NCI-H748 treated with DMSO at 0.1 percent for 48 hours (cell line): ENCODE measurements at places on chromosomes 12 and 14.

DNA sequence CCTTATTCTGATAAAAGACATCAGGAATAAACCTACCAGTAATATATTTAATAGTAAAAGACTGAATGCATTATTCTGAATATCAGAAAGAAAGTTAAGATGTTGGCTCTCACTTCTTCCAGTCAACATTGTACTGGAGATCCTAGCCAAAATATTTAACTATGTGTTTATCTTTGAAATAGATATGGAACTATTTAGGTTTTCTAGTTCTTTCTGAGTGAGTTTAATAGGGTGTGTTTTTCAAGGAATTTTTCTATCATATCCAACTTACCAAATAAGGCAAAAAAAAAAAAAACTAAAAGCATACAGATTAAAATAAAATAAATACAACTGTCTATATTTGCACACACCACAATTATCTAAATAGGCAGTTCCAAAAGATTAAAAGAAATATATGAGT, 478.9 kb upstream of the LMO3 start:
- DNase-seq, result no peak

DNA sequence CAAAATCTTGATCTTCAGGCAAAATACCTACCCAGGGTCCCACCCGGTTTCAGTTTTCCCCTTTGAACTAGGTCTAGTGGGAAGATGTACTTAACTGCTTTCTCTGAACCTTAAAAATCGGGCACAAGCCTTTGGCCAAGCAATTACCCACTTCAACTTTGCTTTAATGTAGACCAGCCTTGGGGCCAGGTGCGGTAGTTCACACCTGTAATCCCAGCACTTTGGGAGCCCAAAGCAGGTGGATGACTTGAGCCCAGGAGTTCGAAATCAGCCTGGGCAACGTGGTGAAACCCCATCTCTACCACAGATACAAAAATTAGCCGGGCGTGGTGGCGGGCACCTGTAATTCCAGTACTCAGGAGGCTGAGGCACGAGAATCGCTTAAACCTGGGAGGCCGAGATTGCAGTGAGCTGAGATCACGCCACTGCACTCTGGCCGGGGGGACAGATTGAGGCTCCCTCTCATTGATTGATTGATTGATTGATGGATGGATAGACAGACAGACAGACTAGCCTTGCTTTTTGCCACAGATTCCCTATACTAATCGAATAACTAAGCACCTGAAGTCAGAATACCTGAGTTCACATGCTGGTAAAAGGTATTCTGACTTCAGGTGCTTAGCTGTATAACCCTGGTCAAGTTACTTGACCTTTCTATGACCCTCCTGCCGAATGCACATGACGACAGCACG, 1.9 kb downstream of the CLIP1 start:
- DNase-seq, result no peak

DNA sequence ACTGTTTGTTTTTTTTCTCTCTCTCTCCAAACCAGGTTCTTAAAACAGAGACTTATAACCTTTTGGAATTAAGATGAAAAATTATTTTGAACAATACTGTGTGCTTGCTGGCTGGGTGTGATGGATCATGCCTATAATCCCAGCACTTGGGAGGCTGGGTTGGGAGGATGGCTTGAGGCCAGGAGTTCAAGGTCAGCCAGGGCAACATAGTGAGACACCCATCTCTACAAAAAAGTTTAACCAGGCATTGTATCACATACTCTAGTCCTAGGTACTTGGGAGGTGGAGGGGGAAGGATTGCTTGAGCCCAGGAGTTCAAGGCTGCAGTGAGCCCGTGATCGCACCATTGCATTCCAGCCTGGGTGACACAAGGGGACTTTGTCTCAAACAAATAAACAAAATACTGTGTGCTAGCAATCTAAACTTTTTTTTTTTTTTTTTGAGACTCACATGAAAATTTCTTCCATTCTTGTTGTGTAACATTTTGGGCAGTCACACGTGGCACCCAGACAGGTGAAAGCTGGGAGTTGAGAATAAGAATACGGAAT, 379.6 kb downstream of the ETNK1 start:
- DNase-seq, result no peak

- no peak for DNase-seq
Measured at GRCh38 chr12:89041078-89041477, 311.2 kb downstream of the DUSP6 start.

GRCh38 chr12:49470986-49471385, 67.8 kb upstream of the KCNH3 start:
- no peak for DNase-seq

DNA sequence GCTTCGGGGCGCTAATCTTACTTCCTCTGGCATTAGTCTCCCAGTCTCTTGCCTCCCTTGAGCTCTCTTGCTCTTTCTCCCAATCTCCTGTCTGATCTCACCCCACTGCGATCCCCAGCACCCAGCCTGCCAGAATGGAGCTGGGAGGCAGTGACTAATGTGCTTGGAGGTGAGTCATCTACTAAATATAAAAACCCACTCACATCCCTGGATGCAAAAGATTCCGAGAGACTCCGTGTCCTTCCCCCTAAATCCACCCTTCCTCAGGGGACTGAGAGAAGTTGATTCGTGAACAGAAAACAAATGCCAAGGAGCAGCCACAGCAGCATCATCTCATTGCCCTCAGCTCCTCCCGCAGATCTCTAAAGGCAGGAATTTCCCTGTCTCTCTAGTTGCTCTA, 45.7 kb upstream of the KCNA5 start:
- DNase-seq, result no peak

DNA sequence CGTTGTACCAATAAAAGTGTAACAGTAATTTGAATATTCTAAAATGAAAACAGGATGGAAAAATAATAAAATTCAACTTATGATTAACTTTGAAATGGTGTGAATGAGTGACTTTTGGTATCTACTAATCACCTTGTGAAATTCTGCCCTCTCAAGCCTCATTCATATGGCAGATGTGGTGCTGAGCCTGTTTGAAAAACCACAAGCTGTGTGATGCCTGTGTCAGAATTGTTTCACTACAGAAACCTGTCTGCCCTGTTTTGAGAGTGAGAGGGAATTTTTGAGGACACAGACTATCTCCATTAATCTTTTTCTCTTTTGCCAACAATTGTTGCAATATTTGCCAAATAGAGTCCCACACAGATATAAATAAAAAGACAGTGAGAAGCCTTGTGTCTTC, 3.9 kb upstream of the RNU6-7 start:
- no peak for DNase-seq

- no peak for DNase-seq
Measured at GRCh38 chr12:47271800-47272239, 192.1 kb upstream of the AMIGO2 start.

GRCh38 chr14:71492346-71492745, 439.9 kb upstream of the RGS6 start:
- no peak for DNase-seq

- peak; percentile 41 for DNase-seq
Measured at GRCh38 chr14:96797582-96798349, 584 bp downstream of the VRK1 start.

GRCh38 chr14:35286003-35286600, 6.1 kb upstream of the PSMA6 start:
- no peak for DNase-seq

- no peak for DNase-seq
Measured at GRCh38 chr12:56242986-56243385, 13.1 kb downstream of the SLC39A5 start.

GRCh38 chr12:69354172-69354555, 5.4 kb upstream of the YEATS4 start:
- DNase-seq, result no peak

DNA sequence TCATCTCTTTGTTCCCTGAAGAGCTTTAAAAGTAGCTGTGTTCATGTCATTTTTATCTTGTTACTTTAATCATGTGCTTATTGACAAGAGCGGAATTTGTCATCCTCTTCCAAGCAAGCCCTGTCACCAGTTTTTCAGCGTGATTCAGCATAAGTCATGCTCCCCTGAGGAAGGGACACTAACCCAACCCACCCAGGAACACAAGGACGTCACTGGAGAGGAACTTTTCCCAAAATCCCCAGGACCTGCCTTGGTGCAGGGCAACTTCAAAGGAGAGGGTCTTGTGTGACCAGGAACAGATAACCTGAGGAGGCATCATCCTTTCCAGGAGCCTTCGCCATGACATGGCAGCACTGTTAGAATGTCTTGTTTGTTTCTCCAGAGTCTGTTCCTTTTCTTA, 107.1 kb upstream of the DIO3 start:
- DNase-seq, result no peak

- no peak for DNase-seq
Measured at GRCh38 chr12:100398307-100398706, 41.4 kb downstream of the SLC17A8 start.

DNA sequence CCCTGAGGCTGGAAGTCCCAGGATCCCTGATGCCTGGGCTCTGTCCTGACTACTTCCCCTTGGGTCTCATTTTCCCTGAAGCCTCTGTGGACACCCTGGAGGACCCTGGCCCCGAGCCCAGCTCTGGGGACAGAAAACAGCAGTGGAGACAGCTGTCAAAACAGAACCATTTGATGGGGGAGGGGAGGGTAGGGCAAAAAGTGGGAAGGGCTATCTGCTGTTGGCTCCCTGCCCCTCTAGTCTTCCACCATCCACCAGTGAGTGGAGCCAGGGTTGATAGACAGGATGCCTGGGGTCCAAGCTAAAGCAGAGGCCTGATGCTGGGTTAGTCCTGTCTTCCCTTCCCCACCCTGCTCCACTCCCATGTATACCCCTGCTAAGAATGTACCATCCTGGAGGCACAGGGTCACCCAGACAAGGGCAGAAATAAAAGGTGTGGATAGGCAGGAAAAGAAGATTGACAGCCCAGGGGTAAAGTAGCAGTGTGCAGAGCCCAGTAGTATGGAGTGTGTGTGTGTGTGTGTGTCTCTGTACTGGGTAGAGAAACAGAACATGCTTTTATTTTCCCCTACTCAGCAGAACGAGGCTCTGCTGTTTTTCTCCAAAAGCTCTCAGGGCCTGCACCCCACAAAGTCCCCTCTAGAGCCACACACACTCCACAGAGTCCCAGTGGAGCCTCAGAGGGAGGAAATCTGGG, 9.8 kb downstream of the ZNF385A start:
- DNase-seq, result peak; percentile 24

DNA sequence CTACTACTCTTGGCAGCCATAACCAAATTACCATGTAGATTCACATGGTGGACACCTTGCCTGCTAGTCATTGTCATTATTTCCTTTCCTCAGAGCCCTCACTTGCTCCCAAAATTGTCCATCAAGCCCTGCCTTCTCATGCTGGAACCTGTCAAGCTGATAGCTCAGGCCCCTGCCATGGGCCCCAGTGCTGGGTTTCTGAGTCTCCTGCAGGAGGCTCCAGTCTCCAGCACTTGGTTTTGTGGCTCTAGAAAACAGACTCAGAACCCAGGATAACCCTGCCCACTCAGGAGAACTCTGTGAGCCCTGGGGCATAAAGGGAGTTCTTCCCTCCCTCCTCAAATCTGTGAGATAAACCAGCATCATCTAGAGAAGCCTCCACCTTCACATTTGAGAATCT, 10.8 kb downstream of the KRT71 start:
- no peak for DNase-seq

- DNase-seq, result no peak
Measured at GRCh38 chr12:101857043-101857558, 20.3 kb upstream of the DRAM1 start.

- DNase-seq, result no peak
Measured at GRCh38 chr14:75224561-75224960, 48.1 kb upstream of the TMED10 start.

- DNase-seq, result no peak
Measured at GRCh38 chr14:87799400-87799799, 193.6 kb downstream of the GALC start.

DNA sequence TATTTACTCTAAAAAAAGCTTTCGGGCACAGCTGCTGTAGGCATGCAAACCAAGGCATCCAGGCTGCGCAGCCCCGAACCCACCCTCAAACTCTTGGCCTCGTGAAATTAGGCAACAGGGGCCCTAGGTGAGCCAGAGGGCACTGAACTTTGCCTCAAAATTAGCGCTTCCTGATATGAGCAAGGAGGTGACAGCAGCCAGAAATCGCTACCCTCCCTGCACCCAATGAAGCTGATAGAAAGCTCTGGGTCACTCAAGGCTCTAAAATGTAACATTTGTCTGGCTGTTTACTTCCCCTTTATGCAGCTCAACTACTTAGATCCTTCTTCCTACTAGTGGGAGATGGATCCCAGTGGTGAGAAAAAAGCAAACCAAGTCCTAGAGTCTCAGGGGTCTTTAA, 61.8 kb downstream of the PITPNM2 start:
- no peak for DNase-seq

DNA sequence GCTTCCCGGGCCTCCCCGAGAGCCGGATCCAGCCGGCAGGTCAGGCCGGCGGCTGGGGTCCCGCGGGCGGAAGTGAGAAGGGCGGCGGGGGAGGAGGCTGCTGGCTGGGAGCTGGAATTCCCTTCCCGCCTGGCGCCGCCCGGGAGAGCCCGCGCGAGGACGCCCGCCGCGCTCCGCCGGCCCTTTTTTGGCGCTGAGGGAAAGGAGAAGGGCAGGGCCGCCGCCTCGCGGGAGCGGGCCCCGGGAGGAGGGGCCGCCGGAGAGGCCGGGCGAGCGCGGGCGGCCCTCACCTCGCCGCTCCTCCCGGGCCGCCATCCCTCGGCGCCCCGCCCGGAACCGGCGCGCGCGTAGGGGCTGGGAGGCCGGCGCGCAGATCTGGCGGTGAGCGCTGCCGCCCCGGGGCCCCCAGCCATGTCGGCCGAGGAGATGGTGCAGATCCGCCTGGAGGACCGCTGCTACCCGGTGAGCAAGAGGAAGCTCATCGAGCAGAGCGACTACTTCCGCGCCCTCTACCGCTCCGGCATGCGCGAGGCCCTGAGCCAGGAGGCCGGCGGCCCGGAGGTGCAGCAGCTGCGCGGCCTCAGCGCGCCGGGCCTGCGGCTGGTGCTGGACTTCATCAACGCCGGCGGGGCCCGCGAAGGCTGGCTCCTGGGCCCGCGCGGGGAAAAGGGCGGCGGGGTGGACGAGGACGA, at the start of the genes KLHL42 and MANSC4:
Gene KLHL42 (plus strand): TSS at position 314 of the 692 bp plus-strand sequence. CDS start 98 bp downstream, at position 412.
Gene MANSC4 (minus strand): TSS at position 317 of the 692 bp plus-strand sequence. CDS start 8,960 bp downstream, outside the sequence.
- DNase-seq, result peak; percentile 2

DNA sequence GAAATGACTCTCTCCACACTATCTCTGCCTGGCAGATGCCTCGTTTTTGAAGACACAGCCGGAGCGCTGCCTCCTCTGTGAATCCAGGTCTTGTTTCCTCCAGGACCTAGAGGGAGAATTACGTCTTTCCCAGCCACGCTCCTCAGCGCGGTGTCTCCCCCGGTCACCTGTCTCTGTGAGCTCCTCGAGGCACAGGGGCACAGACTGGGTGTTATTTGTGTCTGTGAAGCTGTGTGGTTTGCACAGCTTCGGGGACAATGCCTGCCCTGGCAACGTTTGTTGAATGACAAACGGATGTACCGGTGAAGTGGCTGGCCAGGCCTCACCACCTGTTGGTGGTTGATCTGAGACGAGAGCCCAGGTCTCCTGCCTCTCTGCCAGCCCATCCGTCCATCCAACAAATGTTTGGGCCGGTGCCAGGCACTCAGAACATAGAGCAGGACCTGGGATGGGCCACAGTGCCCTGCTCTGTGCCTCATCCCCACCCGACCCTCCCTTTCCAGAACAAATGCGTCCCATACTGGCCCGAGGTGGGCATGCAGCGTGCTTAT, 6.1 kb downstream of the PTPN6 start:
- DNase-seq, result no peak

- no peak for DNase-seq
Measured at GRCh38 chr14:103625356-103626095, 3.5 kb upstream of the KLC1 start.
